ENCODE measurements at places on chromosomes 4 and X.

DNA sequence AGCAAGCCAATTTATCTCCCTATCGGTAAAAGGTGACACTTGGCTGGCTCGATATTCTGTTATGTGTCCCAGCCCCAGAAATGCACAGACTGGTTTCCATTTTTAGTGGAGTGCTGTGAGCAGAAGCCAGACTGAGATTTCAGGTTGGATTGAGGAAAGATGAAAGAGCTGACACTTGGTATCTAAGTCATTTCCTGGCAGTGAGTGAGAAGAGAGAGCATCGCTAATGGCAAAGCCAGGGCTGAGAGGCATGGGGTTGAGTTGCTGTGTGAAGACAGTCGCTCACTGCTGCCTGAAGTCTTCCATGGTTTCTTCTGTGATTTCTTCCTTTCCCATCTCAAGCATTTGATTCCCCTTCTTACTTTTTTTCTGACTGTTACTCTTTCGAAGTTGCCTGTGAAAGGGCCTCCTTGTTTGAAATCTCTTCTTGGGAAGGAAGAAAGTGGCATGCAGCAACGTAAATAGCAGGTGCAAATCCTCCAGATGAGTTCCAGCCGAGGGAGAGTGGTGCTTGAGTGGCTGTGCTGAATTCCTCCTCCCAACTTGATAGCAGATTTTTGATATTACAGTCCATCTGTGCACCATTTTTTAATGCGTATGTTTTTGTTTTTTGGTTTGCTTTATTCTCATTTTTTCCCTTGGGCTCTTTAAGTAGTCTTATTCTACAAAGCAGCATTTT lies 109.2 kb upstream of the LIMCH1 start:
- no peak for DNase-seq

DNA sequence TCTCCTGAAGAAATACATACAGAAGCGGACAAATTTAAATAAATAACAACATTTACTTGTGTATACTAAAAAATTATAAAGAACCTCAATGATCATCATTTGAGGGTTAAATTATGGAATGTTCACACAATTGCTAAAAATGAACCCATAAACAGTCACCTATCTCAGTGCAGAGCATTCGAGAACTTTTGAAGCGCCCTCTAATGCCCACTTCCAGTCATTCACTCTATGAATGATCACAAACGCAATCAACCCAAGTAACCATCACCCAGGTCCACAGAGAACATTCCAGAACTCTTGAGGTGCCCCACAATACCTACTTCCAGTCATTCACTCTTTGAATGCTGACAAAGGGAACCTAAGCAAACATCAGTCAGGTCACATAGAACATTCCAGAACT lies 103.5 kb upstream of the PLAC1 start:
- no peak for DNase-seq

- DNase-seq, result no peak
These were observed 64.2 kb upstream of the MAP3K15 start for GRCh38 chrX:19579485-19579884.

GRCh38 chr4:2767046-2767704 lies 11.0 kb upstream of the TNIP2 start:
- no peak for DNase-seq

DNA sequence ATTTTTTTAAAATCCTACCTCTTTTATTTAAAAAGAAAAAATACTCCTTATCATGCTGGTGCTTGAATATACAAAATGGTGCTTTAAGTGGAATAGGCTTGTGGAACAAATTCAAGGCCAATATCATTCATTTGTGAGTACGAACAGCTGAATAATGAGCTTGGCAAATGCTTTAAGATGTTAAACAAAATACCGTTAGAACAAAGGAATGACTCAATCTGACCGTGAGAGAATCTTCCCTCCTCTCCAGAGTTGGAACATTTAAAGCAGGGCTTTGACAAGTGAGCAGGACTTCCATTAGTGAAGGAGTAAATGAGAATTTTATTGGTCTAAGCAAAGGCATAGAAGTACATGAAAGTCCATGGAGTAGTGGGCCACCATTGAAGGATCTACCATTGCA lies 74.5 kb downstream of the DCLK2 start:
- no peak for DNase-seq

GRCh38 chr4:155042014-155042413 lies 166.4 kb upstream of the NPY2R start:
- no peak for DNase-seq

- no peak for DNase-seq
These were observed 170.5 kb downstream of the SLC39A8 start for GRCh38 chr4:102174719-102175189.

DNA sequence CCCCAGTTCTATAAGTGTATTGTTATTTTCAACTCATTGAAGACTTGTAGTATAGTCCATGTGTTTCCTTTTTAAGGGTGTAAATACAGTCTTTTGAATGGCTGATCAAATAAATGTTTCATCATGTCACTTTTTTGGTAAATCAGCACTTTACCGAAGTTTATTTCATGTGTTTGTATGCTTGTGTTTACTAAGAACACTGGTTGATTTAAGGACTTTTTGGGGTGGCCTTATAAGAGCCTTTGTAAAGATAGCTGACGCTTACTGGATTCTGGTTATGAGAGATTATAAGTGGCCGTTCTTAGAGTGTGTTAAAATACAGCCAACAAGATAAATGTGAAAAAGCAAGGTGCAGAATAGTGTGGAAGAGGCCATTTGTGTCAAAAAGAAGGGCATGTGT lies 2.6 kb downstream of the UBE2K start:
- DNase-seq, result no peak

- DNase-seq, result no peak
These were observed 3.3 kb downstream of the CDK16 start for GRCh38 chrX:47221756-47222155.

DNA sequence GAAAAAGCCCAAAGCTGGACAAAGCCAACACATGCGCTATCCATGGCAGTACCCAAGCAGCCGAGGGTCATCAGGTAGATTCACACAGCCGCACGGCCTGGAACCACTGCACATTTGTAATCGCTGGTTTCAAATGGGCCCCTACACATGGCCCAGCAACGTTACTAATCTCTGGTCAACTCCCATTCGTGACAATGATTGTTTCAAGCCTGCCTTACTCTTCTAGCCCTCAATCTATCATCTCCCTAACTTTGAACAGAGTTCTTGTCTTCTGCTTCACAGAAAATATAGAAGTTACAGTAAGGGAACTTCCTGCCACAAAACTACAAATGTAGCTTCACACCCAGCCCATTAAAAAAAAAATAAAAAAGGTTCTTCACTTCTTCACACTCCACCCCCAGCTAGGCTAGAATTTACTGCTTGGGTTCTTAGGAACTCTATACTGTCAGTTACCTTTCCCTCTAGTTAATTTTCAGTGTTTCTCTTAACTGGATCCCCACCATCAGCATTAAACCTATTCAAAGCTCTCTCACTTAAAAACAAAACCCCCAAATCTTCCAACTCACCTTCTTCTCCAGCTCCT lies 24.2 kb downstream of the CASP3 start:
- no peak for DNase-seq

DNA sequence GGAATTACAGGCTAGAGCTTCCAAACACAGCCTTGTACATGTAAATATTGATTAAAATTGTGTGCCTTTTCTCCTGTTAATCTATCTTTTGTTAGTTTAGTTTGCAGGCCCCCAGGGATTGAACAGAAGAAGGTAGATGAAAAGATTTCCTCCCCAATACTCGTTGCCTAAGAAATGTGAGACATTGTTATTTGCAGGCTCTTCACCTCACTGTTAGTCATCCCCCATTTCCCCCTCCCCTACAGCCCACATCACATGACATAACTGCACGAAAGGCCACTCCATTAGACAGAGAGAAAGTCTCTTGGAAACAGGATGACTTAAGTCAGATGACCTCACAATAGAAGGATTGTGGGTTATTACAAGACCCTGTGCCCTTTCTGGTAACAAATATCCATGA lies 13.3 kb upstream of the MID1 start:
- no peak for DNase-seq

GRCh38 chr4:171565130-171565788 lies 247.9 kb upstream of the GALNTL6 start:
- no peak for DNase-seq

GRCh38 chrX:30513284-30513683 lies 64.3 kb downstream of the TASL start:
- no peak for DNase-seq

DNA sequence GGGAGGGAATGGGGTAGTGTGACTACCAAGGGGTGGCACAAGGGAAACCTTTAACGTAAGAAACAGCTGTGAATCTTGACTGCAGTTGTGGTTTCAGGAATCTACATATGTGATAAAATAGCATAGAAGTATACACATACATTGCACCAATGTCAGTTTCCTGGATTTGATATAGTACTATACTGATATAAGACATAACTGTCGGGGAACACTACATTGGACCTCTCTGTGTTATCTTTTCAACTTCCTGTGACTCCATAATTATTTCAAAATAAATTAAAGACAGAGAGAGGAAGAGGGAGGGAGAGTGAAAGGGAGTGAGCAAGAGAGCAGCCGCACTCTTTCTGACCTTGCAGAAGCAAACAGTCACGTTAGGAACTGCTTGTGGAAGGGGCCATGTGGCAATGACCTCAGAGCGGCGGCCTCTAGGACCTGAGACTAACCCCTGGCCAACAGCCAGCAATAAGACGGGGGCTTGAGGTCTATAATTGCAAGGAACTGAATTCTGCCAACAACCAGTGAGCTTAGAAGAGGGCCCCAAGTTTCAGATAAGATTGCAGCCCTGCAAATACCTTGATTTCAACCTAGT lies 47.4 kb downstream of the NALF2 start:
- no peak for DNase-seq

DNA sequence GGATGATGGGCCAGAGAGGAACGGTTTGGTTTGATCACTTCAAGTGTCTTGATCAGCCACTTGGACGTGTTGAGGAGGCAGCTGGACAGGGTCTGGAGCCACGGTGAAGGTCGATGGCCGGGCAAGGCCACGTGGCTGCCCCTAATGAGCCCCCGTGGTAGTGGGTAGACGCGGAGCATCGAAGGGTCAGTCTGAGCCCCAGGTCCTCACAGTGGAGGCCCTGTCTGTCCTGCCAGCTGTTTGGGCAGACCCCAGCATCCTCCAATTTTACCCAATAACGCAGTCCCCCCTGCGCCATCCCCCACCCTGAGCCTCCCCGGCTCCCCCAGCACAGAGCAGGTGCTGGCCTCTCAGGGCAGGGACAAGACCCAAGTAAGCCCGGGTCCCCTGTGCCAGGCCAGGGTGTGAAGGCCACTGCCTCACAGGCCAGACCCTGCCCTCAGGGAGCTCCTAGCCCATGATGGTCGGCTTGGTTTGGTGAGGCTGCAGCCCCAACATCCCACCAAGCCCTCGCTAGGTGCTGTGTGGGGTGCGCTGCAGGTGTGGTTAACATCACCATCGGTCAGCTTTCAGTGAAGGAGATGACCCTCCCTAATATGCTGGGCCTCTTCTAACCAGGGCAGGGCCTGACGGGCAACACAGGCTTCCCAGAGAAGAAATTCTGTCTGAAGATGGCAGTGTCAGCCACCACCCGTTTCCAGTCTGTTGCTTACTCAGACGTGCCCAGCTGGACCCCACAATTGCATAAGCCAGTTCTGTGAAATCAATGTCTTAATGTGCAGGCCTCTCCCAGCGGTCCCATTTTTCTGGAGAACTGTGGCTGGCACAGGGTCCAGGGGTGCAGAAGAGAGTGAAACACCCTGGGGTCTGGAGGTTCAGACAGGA lies 40.5 kb upstream of the NKX1-1 start:
- no peak for DNase-seq

- no peak for DNase-seq
These were observed 21.7 kb downstream of the TMEM184C start for GRCh38 chr4:147638942-147639341.

GRCh38 chr4:142358656-142359055 lies 487.4 kb downstream of the INPP4B start:
- DNase-seq, result no peak

GRCh38 chr4:26402458-26402857 lies 81.6 kb downstream of the RBPJ start:
- DNase-seq, result no peak

- DNase-seq, result no peak
These were observed 32.7 kb upstream of the WFS1 start for GRCh38 chr4:6236816-6237390.

GRCh38 chrX:17682259-17682658 lies 55.0 kb upstream of the SCML1 start:
- no peak for DNase-seq

GRCh38 chr4:833731-834367 lies 7.9 kb upstream of the CPLX1 start:
- DNase-seq, result no peak

- DNase-seq, result no peak
These were observed 67.9 kb downstream of the PKD2 start for GRCh38 chr4:88075336-88075735.
